ENCODE measurements at places on chromosomes 5 and 9. TPM values are rescaled to one million over a fixed set of nuclear protein-coding genes. Genes with fewer than 3 reads are reported as not detected.

- H3K27me3 ChIP-seq = no peaks in the 10 kb centered on the region
- no peak overlapping the region for H3K27ac ChIP-seq
- no peaks in the 10 kb centered on the region for H3K36me3 ChIP-seq
- no peak overlapping the region for H3K4me3 ChIP-seq
- DNase-seq = no peak
- H3K4me1 ChIP-seq = no peaks in the 10 kb centered on the region
Measured at GRCh38 chr5:79357398-79357797, 121.5 kb downstream of the JMY start.

DNA sequence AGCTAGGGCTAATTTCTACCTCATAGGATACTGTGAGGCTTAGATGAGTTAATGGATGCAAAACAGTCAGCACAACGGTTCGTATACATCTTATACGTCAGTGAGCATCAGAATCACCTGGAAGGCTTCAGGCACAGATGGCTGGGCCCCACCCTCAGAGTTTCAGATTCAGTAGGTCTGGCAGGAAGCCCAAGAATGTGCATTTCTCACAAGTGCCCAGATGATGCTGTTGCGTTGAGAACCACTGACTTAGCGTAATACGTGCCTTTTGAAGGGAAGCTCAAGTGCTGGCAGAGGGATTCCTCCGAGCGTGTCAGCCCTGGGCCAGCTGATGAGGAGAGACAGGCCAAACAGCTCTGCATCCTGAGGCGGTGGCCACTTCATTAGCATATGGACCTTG, 117.1 kb upstream of the WWC1 start:
- H3K4me1 ChIP-seq = no peaks in the 10 kb centered on the region
- no peak overlapping the region for H3K4me3 ChIP-seq
- DNase-seq = no peak
- H3K27me3 ChIP-seq = no peaks in the 10 kb centered on the region
- no peaks in the 10 kb centered on the region for H3K36me3 ChIP-seq

GRCh38 chr5:15446552-15446951, 53.4 kb upstream of the FBXL7 start:
- no peak for DNase-seq
- H3K4me1 ChIP-seq = no peaks in the 10 kb centered on the region
- no peak overlapping the region for H3K27ac ChIP-seq
- no peak overlapping the region for H3K4me3 ChIP-seq

Gene BAAT
- not detected for polyA plus RNA-seq

Gene PCDHGA10
- 0.04 TPM for polyA plus RNA-seq
